CD8-positive, alpha-beta T cell (primary cell): ENCODE measurements at places on chromosomes 16 and 17. TPM values are rescaled to one million over a fixed set of nuclear protein-coding genes. Genes with fewer than 3 reads are reported as not detected.

PERCC1 gene
- 0.75 TPM for total RNA-seq

PIK3R5 gene
- total RNA-seq = 155 TPM

SHCBP1 gene
- total RNA-seq = 0.52 TPM

HSPB9 gene
- not detected for total RNA-seq

ABCA9 gene
- not detected for total RNA-seq

MRPL12 gene
- 36.6 TPM for total RNA-seq

BANP gene
- 60.6 TPM for total RNA-seq

LDHD gene
- not detected for total RNA-seq

EFCAB13 gene
- 13.1 TPM for total RNA-seq

MPP3 gene
- total RNA-seq = not detected

ATP2C2 gene
- not detected for total RNA-seq

NLRC3 gene
- 42.9 TPM for total RNA-seq

SOST gene
- not detected for total RNA-seq

KRTAP1-3 gene
- total RNA-seq = not detected

TBC1D3E gene
- total RNA-seq = not detected

SULT1A2 gene
- total RNA-seq = 0.43 TPM

TM4SF5 gene
- not detected for total RNA-seq

IRF8 gene
- total RNA-seq = 23.0 TPM

KRTAP4-1 gene
- total RNA-seq = not detected

FBXO39 gene
- total RNA-seq = 0.39 TPM
